Hematopoietic multipotent progenitor cell treated with erythropoietin and hydrocortisone succinate and interleukin-3 and kit ligand, for 17 days (in vitro differentiated cells): ENCODE measurements at places on chromosomes 1 and 21.
A peak's percentile ranks its signal among the peaks of the same experiment; 100 is the strongest.

- no peak for DNase-seq
These were observed 829 bp downstream of the ADAR start for GRCh38 chr1:154607106-154607608.

DNA sequence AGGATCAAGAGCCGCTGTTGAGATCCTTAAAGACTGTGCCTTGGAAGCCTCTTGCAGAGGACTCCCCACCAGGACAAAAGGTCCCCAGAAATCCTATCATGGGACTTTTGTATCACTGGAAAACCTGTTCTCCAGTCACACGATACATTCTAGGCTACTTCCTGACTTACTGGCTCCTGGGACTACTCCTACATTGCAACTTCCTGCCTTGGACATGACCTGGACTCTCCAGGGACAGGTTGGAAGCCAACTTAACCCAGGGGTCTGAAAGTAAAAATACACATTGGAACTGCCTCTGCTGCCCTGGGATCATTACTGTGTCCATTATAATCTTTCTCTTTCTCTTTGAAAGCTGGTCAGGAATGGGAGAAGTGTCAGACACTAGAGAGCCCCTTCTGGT lies 9.9 kb downstream of the PIGV start:
- DNase-seq: no peak

DNA sequence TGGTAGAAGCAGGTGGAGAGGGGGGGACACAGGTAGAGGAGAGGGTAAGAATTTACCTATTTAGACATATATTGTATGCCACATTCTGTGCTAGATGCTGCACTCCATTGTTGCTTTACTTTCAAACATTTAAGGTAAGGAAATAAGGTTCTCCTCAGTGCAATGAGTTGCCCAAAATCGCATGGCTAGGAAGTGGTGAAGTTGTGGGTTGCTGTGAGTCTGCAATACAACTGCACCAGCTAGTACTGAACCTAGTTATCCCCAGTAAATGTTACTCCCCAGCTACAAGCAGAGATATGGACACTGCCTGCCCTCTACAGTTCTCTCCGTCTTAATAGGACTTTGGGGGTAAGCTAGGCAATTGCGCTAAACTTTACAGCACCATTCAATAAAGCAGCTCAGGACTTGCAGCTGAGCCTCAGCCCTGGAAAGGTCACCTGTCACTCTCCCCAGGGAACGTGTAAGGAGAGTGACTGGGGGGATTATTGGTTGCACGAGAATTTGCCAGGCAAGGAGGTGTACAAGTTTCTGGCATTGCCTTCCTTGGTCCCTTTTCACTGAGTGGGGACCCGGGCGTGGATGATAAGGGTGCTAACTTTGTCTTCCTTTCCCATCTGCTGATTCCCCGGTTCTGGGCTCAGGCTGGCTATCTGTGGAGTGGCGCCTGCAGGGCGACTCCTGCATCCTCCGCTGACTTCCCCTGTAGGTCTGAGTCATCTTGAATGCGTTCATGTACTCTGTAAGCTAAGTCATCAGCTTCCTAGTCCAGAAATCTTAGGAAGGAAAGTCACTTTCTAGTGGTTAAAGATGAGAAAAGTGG lies 71.3 kb upstream of the CNTN2 start:
- peak; percentile 13 for DNase-seq

DNA sequence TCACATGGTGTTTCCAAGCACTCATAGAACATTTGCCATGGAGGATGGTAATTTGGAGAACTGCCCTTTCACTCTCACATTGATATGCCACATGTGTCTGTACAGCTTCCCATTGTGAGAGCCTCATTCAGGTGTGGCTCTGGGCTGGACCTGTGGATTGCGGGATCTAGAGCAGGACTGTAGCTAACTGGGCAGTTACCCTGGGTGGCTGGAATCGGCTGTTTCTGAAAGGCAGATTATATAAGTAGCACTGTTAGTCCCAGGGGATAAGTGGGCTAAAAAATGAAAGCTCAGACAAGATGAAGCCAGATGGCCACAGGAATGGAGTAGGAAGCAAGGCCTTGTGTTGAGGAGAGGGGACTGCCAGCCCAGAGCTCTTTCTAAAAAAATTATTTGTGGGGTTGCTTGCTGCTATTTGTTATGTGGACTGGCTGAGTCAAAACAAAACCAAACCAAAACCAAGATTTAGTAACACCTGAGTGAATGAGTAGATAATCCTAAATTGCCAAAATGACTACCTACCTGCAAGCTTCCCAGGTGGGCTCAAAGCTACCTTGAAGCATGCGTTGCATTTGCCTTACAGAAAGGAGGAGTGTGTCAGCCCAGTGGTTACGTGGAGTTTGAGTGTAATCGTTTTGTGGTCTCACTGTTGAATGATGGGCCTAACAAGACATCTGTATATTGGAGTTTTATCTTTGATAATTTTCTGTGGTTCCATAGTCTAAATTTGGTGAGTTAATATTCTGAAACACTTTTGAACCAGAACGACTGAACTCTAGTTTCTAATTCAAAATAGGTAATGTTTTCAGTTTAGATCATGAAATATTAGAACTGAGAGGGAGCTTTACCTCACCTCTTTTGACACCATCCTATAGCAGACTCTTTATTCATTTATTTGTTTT lies 58.0 kb downstream of the SDCCAG8 start:
- no peak for DNase-seq

GRCh38 chr1:82245345-82246014 lies 444.7 kb downstream of the ADGRL2 start:
- DNase-seq: no peak

DNA sequence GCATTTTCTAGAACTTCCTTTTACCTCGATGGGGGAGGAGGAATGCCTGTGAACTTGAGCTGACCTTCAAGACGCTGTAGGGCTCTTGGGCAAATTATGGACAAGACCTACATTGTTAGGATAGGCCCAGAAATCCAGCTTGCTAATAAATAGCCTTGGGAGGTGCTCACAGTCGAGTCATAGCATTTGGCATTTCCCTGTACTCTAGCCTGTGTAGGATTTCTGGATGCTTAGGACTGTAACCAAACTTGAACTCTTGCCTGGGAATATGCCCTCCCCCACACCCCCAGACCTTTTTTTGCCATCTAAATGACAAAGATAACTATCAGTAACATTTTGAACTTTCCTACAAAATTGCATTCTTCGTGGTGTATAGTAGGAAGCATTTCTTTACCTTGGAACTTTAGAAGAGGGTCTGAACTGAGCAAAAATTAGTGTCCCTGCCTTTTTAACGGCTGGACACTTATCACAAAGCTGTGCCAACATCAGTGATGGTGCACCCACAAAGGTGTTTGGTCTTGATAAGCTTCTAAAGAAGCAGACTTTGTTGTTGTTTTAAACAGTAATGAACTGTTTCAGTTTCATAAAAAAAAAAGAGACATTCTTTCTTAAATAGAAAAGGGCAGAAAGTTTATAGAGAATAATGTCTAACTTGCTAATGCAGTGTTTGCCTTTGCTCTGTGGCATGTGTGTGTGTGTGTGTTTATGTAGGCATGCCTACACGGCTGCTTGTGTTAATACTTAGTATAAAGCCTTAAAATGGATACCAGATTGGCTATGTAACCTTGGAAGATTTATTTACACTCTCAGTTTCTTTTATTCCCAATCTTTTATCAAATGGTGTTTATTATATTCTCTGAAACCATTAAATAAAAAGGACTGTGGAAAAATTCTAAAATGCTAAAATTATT lies 88.2 kb downstream of the NFIA start:
- DNase-seq: peak; percentile 78

GRCh38 chr1:39757501-39757900 lies 13.6 kb downstream of the OXCT2 start:
- DNase-seq: peak; percentile 53

DNA sequence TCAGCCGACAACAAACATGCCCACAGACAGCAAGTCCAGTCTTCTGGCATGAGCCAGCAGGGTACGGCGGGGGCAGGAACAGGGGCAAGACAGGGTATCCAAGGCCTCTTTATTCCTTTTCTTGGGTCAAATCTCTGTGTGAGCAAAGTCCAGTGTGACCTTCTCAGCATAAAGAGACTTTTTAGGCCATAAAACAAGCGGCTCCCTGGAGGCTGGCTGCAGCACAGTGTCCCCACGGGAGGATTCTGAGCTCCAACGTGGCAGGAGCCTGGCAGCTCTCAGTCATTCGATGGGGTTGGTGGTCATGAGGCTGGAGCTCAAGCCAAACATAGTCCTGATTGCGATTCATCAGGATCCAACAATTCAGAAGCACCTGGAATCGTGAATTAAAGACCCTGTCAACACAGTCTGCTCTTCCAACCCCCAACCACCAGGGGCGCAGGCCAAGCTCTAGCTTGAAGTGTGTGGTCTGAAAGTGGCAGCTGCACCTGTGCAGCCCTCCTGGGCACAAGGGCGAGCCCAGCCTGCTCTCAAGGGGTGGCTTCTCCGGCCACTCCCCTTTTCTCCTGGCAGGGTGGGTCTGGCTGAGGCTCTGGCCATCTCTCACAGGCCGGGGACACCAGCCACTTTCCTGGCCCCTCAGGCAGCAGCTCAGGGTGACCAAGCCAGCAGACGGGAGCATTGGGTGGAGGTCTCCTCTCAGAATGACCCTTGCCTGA lies 62.1 kb downstream of the SLC66A1 start:
- DNase-seq: no peak

GRCh38 chr1:206005778-206006180 lies 2.6 kb upstream of the RAB7B start:
- no peak for DNase-seq

GRCh38 chr1:232629250-232630046 lies 485 bp downstream of the SIPA1L2 start:
- no peak for DNase-seq

DNA sequence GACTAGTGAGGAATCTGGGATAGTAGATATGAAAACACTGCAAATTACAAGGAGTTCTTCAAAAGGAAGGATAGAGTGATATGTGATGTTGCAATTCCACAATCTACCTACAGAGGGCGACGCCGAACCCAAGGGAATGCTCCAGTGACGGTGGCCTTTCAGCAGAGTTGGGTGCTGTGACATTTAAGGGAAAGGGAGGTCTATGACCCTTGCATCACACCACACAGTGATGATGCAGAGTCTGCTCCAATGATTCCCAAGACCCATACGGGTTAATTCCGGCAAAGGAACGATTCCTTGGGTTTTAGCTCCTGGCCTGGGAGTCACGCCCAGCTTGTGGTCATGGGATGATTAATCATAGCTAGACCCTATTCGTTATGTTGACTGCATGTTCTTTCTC lies 123.0 kb upstream of the IGSF21 start:
- peak; percentile 35 for DNase-seq

DNA sequence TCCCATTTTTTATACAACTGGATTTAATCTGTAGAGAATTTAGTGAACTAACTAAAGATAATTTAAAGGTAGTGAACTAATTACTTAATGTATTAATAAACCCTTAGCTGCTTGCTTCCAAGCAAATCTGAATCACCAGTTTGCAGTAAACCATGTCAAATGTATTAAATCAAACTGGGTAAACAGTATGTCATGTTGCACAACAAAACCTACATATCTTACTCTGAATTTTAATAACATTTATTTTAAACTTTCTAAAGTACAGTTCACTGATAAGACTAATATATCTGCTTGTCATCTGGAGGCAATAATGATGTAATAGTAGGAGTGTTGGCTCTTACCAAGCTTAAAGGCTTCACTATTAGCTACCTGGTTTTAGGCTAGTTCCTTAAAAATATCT lies 52.5 kb upstream of the SCYL3 start:
- DNase-seq: no peak

DNA sequence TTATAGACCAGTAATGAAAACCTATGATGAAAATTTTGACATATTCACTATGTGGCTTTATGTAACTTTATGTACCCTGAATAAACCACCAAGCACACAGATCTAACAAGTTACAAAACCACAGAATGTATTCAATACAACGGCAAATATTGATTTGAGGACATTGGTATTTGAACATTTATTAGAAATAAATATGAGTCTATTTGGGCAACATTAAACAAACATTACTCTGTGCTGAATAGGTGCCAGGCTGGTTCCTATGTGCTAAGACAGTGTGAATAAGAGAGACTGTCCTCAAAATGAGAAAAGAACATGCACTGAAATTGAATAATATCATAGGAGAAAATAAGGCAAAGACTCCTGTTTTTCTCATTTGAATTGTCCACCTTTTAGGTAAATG lies 1341.2 kb downstream of the PLA2G4A start:
- DNase-seq: no peak

DNA sequence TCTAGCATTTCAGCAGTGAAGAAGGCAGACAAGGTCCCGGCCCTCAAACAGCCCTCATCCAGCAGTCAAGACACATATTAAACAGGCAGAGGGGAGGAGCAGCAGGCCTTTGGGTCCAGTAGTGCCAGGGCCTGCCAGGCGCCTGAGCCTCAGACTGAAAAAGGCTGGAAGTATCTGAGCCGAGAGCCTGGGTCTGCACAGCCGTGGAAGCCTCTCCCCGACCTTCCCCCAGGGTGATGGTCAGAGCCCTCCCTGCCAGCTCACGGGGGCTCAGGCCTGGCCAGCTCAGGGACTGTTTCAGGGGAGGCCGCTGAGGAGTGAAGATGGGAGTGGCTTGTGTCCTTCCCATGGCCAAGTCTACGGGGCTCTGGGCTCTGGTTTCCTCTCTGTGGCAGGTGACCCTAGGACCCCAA lies 565.2 kb downstream of the PTPRU start:
- no peak for DNase-seq

DNA sequence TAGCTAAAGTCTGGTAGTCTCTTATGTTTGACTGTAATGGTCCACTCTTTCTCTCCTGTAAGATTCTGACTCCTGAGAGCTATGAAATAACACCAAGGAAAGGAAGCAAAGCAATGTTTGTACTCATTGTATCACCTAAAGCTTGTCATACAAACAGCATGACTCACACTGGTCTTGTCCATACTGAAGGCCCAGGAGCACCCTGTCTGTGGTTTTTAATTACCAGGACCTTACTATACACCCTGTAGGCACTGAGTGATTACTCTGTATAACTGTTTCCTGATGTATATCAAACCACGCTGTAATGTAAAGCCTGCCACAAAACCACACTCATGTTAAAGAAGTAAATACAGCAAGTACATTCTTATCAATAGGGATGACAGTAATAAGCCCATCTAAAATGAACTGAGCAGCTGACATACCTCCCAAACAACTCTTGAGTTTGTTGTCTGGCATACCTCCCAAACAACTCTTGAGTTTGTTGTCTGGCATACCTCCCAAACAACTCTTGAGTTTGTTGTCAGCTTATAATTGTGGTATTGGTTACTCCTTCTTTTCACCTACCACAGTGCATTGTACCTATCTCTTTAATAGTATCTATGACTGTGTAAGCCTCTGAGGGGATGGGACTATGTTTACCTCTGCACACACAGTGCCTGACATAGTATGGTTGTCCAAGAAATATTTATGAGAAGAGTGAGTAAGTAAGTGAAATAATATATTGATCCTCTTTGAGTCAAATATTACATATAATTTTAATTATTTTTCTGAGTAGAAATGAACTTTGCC lies 11.6 kb upstream of the TNFSF18 start:
- DNase-seq: no peak

- no peak for DNase-seq
These were observed at the start of gene PRDX6 for GRCh38 chr1:173477286-173478093. TSS of gene PRDX6 (plus strand) at chr1:173477335. CDS start at chr1:173477398, 63 bp downstream.

- no peak for DNase-seq
These were observed 15.8 kb downstream of the RCSD1 start for GRCh38 chr1:167645625-167646414.

GRCh38 chr1:148010527-148010926 lies 82.3 kb downstream of the GPR89B start:
- DNase-seq: no peak

- no peak for DNase-seq
These were observed 29.2 kb upstream of the OR2B11 start for GRCh38 chr1:247487057-247487456.

GRCh38 chr1:29732453-29732852 lies 496.1 kb downstream of the PTPRU start:
- no peak for DNase-seq
